ENCODE measurements at places on chromosomes 4 and X. TPM values are rescaled to one million over a fixed set of nuclear protein-coding genes. Genes with fewer than 3 reads are reported as not detected.

The PRKG2 gene
- total RNA-seq = 0.48 TPM

The SMIM20 gene
- 34.7 TPM for total RNA-seq

The FRMD7 gene
- 0.30 TPM for total RNA-seq

The CXCL8 gene
- total RNA-seq = 1.2 TPM

The P2RY4 gene
- total RNA-seq = 0.24 TPM

The NEIL3 gene
- total RNA-seq = 0.16 TPM

The GIMD1 gene
- not detected for total RNA-seq

The ARSJ gene
- 12.8 TPM for total RNA-seq

The ZC4H2 gene
- total RNA-seq = 4.8 TPM

The ATP7A gene
- 6.6 TPM for total RNA-seq

The IL9R gene
- 0.11 TPM for total RNA-seq

GRCh38 chr4:82287720-82288119, 86.1 kb downstream of the HNRNPD start:
- DNase-seq = no peak

DNA sequence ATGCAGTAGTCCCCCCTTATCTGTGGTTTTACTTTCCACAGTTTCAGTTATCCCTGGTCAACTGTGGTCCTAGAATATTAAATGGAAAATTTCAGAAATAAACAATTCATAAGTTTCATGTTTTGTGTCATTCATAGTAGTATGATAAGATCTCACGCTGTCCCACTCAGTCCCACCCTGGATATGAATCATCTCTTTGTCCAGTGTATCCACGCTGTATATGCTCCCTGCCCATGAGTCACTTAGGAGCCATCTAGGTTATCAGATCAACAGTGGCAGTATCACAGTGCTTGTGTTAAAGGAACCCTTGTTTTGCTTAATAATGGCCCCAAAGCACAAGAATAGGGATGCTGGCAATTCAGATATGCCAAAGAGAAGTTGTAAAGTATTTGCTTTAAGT, 16.2 kb upstream of the SYTL4 start:
- no peak for DNase-seq

- DNase-seq = no peak
Measured at GRCh38 chrX:129679901-129680300, 25.1 kb upstream of the APLN start.

- no peak for DNase-seq
Measured at GRCh38 chr4:182494103-182494502, 250.9 kb downstream of the TENM3 start.

- DNase-seq = no peak
Measured at GRCh38 chr4:152700151-152700550, 20.4 kb upstream of the TMEM154 start.

DNA sequence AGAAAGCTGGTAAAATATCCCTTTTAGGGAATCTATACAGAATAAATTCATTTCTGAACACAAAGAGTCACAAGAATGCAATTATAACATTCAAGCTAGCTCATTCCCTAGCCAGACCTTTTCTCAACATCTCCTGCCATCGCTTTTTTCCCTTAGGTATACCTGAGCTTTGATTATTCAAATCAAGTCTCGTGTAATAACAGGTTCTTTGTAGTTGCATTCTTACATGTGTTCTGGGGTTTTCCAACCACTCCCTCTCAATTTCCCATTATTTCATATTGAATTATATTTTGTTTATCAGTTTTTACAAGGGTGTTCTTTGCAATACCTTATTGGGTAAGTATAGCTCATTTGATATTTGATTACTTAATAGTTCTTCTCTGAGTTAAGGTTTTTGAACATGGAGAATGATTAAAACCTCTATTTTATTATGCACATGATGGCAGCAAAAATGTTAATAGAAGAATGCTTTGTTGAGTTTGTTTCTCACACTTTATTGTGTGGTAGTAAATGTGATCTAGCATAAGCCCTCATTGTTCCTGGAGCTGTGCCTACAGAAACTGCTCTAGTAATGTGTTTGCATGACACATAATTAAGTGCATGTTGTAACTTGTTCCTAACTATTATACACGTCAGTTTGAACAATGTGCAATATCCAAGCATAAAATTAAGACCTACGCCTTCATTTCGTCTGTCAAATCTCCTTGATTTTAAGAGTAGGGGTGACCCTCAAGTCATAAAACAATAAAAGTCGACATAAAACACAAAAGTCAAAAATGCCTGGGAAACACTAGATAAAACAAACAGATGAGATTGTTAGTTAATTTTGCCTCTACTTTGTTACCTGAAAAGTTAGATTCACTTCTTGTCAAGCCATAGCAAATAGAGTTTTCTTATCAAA, 124.0 kb upstream of the POF1B start:
- no peak for DNase-seq

- no peak for DNase-seq
Measured at GRCh38 chr4:165726831-165727230, 146.2 kb upstream of the TLL1 start.

GRCh38 chr4:137819964-137820383, 287.7 kb upstream of the PCDH18 start:
- no peak for DNase-seq

GRCh38 chrX:15564981-15565579, 35.7 kb downstream of the ACE2 start:
- DNase-seq = no peak

- no peak for DNase-seq
Measured at GRCh38 chr4:61953386-61953785, 753.3 kb downstream of the ADGRL3 start.

GRCh38 chr4:73705056-73705432, 35.3 kb upstream of the CXCL8 start:
- DNase-seq = no peak

GRCh38 chr4:150950657-150951288, 64.3 kb downstream of the LRBA start:
- no peak for DNase-seq

DNA sequence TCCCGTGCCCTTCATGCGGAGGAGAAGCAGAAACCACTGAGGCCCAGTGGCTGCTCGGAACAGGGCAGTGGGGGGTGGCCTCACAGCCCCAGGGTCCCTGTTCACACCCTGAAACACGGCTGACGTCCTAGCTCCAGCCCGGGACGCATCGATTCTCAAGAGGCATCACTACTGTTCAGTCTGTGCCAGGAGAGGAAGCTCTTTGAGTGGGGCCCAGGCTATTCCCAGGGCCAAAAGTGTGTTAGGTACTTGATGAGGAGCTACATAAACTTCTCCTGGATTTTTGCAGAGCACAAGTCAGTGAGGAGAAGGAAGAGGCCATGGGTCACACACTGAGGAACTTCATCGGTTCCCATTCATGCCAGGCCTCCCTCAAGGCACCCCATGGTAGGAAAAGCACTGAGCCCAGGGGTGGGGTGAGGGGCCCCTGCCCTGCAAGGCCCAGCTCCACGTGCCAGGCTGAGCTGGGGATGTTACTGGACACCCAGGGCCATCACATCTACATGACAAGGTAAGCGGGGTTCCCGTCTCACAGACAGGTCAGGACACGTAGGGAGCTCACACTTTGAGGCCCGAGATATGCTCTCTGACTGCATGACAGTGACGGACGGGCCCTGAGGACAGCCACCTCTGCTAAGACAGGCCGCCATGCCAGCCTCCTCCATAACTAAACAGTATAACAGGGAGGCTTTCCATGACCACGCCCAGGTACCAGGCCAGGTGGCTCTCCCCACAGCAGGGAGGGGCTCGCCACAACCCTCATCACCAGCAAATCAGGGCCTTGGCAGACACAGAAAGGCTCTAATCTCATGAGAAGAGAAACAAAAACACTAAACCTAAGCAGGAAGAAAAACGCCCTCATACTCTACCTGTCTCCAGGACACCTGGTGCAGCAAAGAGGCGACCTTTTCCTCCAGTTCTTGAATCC, 12.4 kb downstream of the TNIP2 start:
- DNase-seq = no peak

DNA sequence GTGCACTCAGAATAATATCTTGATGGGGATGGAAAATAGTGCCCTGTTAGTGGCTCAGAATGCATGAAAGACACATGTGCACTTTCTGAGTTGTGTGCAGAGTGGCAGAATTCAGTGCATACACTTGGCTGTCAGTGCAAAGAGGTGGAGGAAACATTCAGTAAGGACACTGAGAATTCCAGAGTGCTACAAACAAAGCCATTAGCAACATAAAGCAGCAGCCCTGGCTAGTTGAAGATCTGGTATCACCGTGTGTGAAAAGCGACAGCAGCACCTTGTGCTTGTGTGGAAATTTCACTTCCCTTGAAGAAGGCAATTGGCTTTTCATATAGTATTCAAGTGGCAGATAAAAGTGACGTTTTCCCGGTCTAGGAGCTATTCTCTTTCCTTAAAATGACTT, 810.4 kb downstream of the TRIML1 start:
- DNase-seq = no peak

DNA sequence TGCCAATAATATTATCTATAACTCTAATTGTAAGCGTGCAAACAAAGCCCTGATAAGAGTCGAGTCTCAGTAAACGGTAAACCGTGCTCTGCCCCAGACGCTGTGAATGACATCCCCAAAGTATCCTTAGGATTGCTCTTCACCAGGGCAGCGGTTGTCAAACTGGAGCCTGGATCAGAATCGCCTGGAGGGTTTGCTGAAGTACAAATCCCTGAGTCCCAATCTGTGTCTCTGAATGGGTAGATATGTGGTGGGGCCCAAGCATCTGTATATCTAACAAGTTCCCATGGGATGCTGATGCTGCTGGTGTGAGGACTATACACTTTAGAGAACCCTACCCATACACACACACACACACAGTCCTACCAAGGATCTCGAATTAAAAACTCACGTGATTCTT, 813 bp upstream of the APBB2 start:
- no peak for DNase-seq

DNA sequence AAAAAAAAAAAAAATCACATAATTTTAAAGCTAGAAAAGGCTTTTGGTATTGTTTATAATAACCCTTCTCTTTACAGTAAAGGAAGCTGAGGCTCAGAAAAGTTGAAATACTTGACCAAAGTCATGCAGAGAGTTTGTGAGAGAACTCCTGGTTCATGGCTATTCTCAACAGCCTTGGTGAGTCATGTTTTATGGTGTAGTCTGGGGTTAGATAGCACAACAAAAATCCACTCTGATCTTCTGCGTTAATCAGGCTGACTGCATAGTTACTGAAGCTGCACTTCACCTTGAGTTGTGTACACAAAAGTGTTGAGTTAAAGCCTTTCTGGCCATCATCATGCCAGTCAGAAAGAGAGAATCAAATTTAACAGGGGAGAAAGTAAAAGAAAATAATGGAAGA, 19.3 kb upstream of the SFRP2 start:
- no peak for DNase-seq

DNA sequence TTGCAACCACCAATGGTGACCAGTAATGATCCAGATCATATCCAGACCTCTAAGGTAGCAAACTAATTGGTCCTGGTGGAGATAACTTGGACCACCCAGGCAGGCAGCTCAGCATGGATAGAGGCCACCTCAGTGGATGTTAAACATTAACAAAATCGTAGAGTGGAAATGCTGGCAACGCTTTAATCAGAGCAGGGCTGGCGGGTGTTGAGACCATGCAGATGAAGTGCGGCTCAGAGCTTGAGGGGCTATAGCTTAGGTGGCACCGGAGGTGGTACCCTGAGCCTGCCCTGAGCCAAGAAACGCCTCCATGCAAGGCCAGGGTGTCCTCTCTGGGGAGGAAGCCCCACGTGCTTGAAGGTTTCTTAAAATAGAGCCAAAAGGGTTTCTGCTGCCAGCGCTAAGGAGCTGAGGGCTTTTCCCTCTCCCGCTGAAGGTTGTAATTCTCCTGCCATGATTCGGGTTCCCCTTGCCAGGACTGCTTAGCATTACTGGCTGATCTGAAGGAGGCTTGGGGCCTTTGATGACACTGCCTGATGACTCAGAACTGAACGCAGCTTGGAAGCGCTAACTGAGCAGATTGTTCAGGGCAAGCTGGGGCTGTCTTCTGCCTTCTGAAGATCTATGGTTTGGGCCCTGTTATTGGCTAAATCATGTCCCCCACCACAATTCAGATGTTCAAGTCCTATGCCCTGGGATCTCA, 177.8 kb upstream of the ATP6AP2 start:
- DNase-seq = no peak

DNA sequence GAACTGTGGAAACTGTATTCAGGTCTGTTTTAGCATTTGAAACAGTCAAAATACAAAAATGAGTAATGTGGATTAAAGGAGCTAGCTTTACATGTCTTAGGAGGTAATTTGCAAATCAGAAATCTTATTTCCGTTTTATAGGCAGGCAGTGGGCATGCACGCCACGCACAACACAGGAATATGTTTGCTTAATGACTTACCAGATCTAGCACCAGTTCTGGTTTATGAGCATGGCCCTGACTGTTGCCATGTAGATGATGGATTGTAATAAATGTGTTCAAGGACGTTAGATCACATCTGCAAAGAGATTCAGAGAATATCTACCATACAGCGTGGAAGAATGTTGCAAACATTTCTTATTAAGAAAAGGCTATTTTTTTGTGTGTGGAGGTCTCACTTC, 344.5 kb upstream of the NR3C2 start:
- DNase-seq = no peak

GRCh38 chr4:5707778-5708448, 446 bp downstream of the EVC2 start:
- DNase-seq = peak; percentile 68

DNA sequence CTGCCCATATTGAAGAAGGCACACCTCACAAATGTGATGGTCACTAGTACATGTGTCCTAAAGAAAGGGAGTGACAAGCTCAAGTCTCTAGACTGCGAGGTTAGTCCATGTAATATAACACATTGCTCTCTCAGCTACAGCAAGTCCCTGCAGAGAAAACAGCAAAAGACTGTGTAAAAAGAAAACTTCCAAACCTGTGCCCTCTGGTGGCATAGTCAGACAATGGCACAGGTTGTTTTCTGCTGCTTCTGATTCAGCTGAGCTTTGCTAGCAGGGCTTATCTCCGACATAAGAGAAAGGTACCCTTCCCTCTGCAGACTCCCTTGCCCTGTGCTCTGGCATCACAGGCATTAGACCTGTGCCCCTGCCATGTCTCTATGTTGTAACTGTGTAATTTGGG, 1.4 kb upstream of the SERPINA7 start:
- DNase-seq = no peak

GRCh38 chr4:38174801-38175200, 214.6 kb downstream of the PTTG2 start:
- DNase-seq = no peak

- no peak for DNase-seq
Measured at GRCh38 chr4:140048419-140048995, 105.5 kb downstream of the MAML3 start.

- DNase-seq = no peak
Measured at GRCh38 chrX:12421918-12422317, 283.6 kb downstream of the FRMPD4 start.

- DNase-seq = no peak
Measured at GRCh38 chr4:154590329-154591006, at the start of gene FGA. Gene FGA, minus strand, starts transcription at chr4:154590742. Its CDS starts 55 bp downstream, at chr4:154590687.

- DNase-seq = no peak
Measured at GRCh38 chr4:139596034-139596683, 40.1 kb upstream of the SETD7 start.

- no peak for DNase-seq
Measured at GRCh38 chrX:134669378-134670098, 11.3 kb upstream of the PLAC1 start.

- DNase-seq = no peak
Measured at GRCh38 chr4:167233685-167234315, 494 bp downstream of the SPOCK3 start.

Data from cardiac septum (tissue), 1 donor.